NCI-H2171 (cell line): ENCODE measurements at places on chromosomes 12 and 14.

DNA sequence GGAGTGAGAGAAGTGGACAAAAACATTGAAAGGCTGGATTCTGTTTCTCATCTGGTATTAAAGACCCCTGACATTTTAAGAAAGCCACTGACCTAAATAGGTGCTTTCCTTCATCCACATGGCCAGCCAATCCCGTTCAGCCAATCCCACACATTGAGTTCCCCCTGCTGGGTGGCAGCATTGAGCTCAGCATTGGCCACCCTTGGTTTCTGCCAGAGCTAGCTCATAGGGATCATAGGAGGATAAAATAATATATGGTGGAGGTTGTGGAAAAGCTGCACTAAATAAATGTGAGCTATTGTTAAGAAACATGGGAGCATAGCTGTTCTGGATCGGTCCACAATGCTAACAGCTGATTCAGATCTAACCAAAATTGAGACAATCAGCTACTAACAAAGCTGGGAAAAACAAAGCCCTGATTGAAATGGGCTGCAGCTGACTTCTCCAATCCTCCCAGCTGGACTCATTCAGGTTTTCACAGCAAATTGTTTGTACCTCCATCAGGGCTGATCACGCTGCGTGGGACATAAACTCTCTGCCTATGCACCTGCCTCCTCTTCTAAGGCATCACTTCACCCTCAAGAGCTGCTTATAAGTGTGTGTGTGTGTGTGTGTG, 256.5 kb downstream of the EMP1 start:
- no peak for DNase-seq

GRCh38 chr14:92513204-92513965, at the start of gene RIN3:
TSS of gene RIN3 (plus strand) at chr14:92513781. CDS start at chr14:92513933, 152 bp downstream.
- DNase-seq, result no peak

DNA sequence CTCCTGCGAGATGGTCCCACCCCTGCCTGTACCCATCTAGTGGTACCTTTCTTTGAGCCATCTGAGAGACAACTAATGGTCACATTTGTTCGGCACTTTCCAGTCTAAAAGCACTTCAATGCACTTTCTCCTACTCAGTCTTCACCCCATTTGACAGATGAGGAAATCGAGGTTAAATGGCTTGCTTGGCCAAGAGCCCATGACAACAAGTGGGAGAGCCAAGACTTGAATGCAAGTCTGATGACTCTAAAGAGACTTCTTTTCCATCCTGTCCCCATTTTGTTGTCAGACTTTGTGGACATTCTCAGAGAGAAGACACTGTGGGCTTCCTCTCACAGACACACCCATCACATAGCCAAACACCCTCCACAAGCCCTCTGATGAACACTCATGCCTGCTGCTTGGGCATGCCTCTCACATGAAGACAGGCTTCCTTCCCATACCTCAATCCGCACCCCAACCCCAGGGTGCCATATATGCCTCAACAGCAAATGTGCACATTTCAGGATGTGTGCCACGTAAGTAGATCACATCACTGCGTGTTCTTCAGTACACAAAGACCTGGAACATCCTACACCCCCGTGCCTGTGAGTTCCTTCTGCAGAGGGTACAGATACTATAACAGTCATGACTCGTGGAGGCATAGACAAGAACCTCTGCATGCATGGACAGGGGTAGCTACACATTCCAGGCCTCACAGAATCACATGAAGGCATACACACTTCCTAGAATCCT, 805 bp downstream of the MYH7 start:
- DNase-seq, result no peak

DNA sequence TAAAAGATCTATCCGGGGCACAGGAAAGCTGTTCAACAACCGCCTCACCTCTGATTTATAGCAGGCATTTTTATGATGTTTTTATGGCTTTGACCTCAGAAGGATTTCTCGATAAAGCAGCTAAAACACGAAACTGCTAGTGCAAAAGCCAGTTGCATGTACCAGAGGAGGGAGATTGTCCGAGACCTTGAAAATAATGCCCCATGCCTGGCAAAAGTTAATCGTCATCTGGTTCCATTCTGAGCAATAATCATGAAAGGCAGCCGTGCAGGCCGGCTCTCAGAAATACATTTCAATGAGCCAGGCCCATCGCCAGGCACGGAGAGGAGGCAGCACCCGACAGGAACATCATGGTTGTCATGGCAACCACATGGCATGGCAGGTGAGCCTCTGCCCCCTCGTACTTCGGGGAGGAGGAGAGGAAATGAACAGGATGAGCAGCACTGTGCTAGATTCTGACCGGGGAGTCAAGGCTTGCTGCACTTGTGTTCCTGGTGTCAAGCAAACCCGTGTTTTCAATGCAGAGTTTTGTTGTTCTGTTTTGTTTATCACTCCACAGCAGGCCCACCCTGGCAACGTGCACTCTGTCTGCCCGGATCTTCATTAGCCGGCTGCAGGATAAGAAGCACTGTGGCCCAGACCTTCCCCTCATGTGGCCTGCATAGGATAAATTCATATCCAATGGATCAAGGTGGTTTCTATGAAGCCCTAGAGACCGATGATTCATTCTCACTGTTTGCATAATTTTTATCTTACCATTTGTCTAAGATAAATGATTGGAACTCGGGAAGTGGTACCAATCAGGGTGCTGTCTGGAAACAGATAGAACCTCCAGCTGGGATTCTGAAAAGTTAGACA, 160.2 kb downstream of the RIMBP2 start:
- DNase-seq, result peak; percentile 72

DNA sequence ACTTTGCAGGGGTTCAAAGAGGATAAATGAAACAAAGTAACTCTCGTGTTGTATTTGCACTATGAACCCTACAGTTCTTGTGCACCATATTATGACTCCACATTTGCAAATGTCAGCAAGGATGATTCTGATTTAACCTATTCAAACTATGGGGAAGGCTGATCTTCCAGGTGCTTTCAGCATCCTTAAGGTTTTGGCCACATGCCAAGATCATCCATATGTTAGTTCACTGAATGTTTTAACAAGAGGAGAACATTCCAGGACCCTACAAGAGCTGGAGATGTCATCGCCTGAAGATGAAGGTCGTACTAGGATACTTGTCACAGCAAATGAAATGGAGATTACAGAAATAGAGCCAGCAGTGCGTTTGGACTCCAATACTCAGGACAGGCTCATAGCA, 114.2 kb downstream of the DHRS2 start:
- DNase-seq, result peak; percentile 30

DNA sequence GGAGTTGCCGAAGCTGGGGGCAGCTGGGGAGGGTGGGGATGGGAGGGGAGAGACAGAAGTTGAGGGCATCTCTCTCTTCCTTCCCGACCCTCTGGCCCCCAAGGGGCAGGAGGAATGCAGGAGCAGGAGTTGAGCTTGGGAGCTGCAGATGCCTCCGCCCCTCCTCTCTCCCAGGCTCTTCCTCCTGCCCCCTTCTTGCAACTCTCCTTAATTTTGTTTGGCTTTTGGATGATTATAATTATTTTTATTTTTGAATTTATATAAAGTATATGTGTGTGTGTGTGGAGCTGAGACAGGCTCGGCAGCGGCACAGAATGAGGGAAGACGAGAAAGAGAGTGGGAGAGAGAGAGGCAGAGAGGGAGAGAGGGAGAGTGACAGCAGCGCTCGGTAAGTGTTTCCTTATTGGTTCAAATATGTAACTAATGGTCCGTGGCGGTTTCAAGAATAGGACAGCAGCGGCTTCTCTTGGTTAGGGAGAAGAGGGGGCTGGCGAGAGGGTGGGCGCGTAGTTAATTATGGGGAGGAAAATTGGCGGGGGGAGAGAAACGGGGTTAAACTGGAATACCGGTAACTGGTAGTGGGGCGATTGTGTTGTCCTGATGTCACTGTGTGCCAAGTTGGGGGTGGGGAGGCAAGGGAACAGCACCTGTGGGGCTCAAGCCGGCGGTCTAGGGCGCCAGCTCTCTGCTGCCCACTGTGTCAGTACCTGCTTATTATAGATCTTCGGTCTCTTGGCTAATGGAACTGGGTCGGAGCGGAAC, 8.4 kb downstream of the HOXC8 start:
- peak; percentile 73 for DNase-seq

DNA sequence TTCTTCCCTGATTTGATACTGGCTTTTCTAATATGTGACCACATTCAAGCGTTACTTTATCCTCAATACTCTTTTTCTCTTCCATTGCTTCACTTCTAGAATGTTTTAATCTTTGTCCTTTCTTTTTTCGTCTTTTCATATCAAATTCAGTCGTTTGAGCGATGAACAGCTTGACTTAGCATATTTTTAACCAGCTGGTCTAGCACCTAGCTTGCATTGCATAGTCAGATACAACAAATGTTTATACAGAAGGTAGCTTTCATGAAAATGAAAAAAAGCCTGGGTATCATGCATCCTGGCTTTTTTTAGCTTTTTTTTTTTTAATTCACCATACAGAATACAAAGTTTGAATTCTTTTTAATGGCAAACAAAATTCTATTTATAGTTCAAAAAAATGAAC, 1.2 kb downstream of the SOX5 start:
- peak; percentile 34 for DNase-seq

DNA sequence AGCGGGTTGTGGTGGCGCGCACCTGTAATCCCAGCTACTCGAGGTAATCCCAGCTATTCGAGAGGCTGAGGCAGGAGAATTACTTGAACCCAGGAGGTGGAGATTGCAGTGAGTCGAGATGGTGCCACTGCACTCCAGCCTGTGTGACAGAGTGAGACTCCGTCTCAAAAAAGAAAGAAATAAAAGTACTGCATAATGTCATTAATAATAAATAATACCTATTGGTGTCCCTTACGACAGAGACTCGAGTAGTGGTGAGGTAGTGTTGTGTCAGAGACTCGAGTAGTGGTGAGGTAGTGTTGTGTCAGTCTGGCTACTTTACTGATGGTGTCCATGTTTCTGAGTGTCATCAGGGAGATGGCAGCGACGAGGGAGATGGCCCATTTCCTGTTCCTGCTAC, 1.3 kb downstream of the GLS2 start:
- DNase-seq, result no peak

- no peak for DNase-seq
Observed at GRCh38 chr12:52742196-52742580, 35.0 kb downstream of the KRT76 start.

GRCh38 chr12:15756822-15757221, 32.4 kb downstream of the EPS8 start:
- DNase-seq, result no peak

DNA sequence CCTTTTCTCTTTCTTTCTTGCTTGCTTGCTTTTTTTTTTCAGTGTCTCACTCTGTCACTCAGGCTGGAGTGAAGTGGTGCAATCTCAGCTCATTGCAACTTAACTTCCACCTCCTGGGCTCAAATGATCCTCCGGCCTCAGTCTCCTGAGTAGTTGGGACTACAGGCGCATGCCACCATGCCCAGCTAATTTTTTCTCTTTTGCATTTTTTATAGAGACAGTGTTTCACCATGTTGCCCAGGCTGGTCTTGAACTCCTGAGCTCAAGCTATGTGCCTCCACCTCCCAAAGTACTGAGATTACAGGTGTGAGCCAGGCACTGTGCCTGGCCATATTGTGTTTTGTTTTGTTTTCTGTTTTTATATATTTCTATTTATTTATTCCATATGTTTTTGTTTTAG, 461.0 kb downstream of the ADAMTS20 start:
- no peak for DNase-seq

DNA sequence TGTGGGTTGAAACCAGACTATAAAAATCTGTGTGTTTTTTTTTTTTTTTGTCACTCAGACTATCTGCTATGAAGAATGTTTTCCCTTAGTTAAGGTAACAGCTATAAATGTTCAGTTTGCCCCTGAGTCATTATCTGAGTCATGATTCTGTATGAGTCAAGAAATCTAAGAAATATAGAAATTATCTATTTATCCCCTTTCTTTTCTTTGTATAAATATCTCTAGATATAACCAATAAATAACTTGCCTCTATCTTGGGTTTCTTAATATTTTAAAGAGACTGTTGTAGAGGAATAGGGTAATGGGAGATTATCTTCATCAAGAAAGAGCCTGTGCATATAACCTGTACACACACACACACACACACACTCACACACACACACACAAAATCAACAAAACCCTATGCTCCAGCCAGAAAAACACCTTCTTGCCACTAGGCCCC, 161.7 kb upstream of the EEA1 start:
- DNase-seq, result no peak

DNA sequence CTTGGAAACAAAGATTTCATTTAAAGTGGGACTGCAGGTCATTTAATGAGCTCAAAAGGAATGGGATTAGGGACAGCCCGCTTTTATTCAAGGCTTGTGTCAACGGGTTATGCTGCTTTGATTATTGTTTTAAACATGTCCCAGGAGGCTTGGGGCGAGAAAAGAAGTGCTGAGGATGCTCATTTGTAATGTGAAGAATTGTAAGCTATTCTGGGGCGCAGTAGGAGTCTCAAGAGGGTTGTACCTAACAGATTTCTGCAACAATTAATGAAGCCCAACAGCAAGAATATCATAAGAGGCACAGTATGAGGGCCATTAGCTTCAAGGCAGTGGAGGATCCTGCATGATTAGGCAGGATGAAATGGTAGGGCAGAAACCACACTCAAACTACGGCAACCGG, 122.5 kb downstream of the KTN1 start:
- no peak for DNase-seq
